ENCODE measurements at places on chromosomes 7 and 10.

DNA sequence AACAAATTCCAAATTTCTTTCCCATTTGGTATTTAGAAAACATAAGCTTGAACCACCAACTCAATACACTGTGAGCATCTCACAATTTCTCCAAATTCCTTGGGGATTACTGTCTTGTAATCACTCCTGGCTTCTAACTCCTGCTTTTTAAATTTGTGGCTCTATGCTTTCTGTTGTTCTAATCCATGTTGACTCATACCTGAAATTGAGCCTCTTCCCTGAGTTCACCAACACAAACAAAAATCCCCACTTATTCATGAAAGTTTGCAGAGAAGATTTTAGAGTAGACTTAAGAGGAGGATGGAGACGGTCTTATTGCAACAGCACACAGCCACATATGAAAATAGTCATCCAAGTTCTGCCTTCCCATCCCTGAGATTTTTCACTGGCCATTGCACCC is 252.5 kb downstream of the PTEN start:
- no peak for DNase-seq

GRCh38 chr7:23709081-23709750 is 803 bp upstream of the STK31 start:
- peak; percentile 78 for DNase-seq

- DNase-seq, result no peak
Measured at GRCh38 chr10:4033341-4033896, 248.4 kb upstream of the KLF6 start.

DNA sequence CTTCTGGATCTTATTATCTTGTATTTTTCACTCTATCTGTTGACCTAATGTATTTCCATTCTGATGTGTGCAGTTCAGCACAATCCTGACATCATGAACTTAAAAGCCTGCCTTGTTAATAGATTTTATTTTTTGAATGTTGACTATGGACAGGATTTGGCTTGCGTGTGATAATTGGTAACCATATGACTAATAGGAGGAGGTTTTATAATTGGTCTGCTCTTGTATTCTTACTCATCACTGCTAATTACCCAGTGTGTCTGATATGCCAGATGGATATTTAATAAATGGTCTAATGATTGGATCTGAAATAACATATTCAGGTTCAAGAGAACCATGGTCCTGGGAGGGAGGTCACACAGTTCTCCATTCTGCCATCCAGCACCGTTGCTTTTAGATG is 45.9 kb downstream of the MTURN start:
- no peak for DNase-seq

DNA sequence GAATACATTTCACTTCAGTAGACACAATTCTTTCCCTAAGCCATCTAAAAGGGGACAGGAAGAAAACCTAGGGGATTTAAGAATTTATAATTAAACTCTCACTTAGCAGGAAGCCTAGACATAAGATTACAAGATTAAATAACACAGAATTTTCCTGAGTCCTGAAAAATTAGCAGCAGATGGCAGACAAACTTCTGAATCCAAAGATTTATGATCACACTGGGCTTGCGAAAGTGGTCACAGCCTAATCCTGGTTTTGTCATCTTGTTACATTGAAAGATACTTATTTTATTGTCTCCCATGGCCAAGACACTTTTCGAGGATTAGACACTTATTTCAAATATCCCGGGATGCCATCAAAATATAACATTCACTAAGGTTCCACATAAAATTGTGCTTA is 2.9 kb downstream of the ERLIN1 start:
- DNase-seq, result no peak
